Panc1 (cell line): ENCODE measurements at places on chromosomes 5 and 9. TPM values are rescaled to one million over a fixed set of nuclear protein-coding genes. Genes with fewer than 3 reads are reported as not detected.

The GKAP1 gene
- 5.2 TPM for total RNA-seq

The GPBP1 gene
- 54.4 TPM for total RNA-seq

The FOXI1 gene
- total RNA-seq, result 0.44 TPM

The IRGM gene
- total RNA-seq, result 0.18 TPM

The ENHO gene
- 7.2 TPM for total RNA-seq

The SPATA31C1 gene
- total RNA-seq, result not detected

The FLT4 gene
- total RNA-seq, result 0.44 TPM
